ENCODE measurements at places on chromosomes 2 and 18. TPM values are rescaled to one million over a fixed set of nuclear protein-coding genes. Genes with fewer than 3 reads are reported as not detected.

The EPC2 gene
- total RNA-seq = 23.9 TPM

The TRIB2 gene
- 5.0 TPM for total RNA-seq

The LBX2 gene
- total RNA-seq = 0.18 TPM

The NT5C1B gene
- not detected for total RNA-seq

The POTEC gene
- not detected for total RNA-seq

The RUFY4 gene
- 1.6 TPM for total RNA-seq

The CFAP221 gene
- not detected for total RNA-seq

DNA sequence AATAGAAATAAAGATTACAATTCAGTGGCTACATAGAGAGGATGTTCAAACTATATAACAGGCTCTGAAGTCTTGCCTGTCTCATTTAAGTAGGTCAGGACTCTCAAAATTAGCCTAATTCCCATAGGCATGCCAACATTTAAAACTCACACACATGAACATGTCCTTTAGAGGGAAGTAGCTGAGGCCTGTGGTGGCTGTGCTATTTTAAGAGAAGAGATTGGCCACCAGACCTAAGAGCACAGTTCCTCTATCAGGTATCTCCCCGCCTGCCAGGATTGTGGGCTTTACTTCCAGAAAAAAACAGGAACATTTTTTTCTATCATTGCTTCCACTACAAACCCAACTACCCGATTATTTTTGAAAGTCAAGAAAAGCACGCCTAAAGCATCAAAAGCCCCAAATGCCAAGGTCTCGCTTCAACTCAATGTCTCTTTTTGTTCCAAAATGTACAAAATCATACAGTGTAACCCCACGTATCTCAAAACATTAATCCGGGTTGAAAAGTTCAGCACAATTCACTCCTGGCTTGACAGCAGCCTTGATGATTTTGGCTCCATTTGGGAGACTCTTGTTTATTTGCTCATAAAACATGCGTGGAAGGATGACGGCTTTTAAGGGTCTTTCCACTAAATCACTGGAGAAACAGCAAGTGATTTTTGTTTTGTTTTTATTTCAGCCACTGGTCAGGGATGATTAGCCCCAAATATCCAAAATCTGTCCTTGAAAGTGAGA, 15.3 kb downstream of the FHL2 start:
- no peak for DNase-seq

DNA sequence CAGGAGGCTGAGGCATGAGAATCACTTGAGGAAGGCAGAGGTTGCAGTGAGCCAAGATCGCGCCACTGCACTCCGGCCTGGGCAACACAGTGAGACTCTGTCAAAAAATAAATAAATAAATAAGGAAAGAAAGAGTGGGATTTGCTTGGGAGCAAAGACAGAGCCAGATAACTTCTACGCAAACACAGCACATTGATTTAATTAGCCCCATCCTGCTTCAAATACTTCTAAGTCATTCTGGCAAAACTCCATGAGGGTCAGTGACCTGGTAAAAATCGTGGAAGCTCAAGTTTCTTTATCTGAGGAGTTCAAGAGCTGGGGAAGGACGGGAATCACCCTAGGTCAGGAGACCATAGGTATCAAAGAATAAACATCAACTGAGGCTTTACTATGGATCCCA, 70.6 kb upstream of the TCF7L1 start:
- DNase-seq = no peak

- DNase-seq = peak; percentile 75
These were observed 1.7 kb downstream of the CXCR4 start for GRCh38 chr2:136116151-136116812.

DNA sequence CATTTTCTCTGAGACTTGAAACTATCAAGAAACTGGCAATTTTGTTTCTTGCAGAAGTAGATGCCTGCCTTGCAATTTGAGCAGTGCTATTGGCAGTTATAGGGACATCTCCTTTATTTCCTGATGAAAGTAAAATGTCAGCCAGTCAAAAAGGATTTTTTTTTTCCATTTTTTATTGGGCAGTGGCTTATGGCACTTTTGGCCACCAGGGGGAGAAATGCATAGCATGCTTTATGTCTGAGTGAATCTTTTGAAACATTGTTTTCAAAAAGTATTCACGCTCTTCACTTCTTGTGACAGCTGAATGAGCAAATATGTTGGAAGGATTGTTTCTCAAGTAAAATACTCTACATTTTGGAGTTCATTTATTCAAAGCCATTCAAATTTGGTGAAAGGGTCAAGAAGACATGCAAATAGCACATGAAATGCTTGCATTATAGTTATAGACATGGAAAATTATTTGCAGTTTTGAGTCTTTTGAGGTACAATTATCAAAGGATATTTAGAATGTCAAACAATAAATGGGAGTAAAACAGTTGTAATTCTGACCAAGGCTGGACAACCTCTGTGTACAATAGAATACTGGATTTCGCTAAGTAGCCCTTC, 491.0 kb downstream of the CDH2 start:
- no peak for DNase-seq

DNA sequence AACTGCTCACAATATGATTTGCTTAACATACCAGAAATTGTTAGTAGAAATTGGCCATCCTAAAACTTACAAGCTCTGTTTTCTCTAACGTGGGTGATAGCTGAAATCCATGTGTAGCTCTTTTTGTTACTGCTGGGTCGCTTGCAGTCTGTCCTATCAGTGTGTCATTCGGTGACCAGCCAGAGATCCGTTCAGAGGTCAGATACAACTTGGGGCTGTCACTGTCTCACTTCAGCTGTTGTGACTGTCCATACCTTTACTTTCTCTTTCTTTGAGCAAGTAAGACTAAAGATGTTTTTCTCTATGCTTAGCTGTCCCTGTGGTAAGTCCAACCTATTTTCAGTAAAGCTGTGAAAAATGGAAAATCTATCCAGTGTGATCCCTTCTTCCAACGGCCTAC, 282.9 kb upstream of the KCNH7 start:
- DNase-seq = no peak

DNA sequence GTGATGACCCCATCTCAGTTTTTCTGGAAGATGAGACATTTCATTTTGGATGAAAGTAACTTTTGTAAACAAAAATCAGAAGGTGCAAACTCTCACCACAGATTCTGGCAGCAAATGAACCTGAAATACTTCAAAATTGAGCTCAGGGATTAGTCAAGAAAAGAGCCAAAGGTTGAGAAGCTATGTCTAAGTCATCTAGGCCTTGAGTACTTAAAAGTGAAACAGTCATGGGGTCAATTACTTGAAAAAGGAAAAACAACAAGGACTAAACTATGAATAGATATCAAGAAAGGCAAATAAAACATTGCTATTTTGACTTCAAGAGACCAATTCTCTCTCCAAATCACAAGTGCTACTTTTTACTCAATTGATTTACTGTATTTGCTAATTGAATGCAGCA, 285.1 kb downstream of the RBM43 start:
- DNase-seq = no peak

DNA sequence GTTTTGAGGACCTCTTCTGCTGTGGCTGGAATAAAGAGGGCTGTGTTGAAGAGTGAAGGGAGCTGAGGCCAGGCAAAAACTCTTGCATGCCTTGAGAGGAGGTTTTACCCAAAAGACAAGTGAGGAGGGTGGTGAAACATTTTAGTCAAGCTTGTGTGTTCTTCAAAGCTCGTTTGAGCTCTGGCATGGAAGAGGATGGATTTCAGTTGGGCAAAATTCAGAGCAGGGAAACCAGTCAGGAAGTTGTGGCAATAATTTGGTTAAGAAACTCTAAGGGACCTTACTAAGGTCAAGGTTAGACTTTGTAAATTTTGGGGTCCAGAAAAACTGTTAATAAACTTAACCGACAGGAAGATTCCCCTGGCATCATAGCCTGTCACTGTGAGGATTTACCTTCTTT, 34.7 kb downstream of the SPTBN1 start:
- no peak for DNase-seq

- DNase-seq = no peak
These were observed 6.8 kb downstream of the DNPEP start for GRCh38 chr2:219380926-219381325.

GRCh38 chr2:151947813-151948165, 119.6 kb upstream of the ARL5A start:
- no peak for DNase-seq

DNA sequence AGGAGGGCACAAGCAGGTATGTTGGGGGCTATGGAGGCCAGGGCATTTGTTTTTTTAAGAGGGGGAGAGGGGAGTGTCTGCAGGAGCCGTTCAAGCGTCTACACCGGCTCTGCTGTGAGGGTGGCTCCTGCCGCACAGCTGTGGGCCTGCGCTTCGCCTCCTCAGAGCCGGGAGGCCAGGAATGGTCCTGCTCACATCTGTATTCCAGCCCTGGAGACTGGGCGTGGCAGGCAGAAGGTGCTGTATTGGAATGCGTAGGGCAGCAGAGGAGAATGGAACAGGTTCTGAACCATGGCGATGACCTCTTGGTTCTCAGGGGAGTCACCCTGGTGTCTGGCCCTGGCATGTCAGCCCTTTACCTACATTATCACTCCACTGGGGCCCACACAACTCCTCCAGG, 26.8 kb upstream of the INHBB start:
- DNase-seq = no peak

DNA sequence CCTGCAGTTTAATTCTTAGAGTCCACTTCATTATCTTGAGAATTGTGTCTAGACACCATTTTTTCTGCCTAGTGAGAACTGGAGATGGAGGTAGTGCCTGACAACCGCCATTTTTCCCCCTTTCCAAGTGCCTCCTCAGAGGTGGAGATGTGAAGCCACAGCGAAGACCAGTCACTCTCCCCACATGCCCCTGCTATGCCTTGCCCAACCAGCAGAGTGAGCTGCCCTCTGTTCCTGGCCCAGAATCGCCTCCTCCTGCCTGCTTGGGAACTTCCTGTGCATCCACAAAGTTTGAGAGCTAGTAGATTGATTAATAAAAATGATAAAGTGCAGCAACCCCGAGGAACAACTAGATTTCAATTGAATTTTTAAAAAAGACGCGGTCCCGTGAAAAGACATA, 123.3 kb downstream of the CLIP4 start:
- DNase-seq = no peak

DNA sequence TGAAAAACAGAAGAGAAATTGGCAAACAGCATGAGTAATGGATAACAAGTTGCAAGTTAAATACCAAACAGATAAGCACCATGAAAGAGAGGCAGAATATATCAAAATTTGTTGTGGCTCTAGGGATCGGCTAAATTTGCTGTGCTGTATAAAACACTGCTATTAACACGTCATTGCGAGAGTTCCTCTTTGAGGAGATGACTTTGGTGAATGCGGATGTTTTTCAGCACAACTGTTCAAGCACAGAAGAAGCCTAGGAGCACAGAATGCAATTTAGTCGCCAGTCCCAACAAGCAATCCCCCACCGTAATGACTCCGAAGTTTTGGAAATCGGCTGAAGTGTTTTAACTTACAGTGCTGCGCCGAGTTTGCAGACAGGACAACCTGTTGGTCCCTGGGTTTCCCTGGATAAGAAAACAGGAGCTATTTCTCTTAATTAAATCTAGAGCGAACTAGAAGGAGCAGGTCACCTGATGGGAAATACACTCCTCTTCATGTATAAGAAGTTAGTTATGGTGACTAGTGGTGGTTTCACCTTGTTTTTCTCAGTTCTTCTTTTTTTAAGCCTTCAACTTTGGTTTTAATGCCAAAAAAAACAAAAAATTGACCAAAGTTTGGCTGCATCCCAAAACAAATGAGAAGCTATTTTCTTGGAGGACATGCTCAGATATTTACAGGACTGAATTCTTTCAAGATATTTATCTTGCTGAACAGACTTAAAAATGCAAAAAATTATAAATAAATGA, 454.1 kb upstream of the SALL3 start:
- no peak for DNase-seq

GRCh38 chr2:100137866-100138570, 4.4 kb downstream of the AFF3 start:
- DNase-seq = peak; percentile 38

DNA sequence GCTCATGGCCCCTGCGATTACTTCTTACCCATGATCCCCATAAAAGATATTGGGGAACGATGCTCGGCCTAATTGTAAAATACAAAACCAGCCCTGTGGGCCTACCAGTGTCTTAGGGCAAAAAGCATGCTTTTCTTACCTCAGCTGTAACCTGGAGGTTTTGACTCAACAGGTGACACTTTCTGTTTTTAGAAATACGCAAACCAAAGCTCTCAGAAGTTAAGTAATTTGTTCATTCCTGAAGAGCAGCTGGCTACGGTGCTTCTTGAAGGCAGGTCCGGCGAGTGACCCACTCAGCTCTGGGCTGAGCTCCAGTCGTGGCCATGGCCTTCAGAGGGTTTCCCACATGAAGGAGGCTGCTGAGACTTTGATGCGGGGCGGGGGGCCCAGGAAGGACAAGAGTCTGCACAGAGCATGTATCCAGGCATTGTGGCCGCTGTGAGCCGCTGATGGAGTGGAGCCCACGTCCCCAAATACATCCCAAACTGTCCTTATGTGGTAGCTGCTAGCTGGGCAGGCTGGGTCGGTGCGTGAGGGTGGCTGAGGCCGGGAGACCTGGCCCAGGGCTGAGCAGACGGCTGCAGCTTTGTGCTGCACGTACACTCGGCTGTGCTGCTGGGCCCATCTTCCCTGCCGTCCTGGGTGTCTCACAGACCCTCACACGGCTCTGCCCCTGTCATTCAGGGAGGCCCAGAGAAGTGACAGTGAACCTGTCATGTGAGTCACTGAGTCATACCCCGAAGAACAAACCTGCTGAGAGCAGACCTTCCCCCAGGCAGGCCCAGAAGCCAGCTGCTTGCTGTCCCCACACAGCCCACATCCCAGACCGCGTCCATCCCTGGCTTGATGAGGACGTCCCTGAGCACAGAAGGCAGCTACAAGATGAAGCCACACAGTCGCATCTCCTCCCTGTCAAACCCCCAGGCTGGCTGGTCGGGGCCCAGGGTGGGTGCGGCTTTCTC, 34.1 kb downstream of the ITGB1BP1 start:
- no peak for DNase-seq

DNA sequence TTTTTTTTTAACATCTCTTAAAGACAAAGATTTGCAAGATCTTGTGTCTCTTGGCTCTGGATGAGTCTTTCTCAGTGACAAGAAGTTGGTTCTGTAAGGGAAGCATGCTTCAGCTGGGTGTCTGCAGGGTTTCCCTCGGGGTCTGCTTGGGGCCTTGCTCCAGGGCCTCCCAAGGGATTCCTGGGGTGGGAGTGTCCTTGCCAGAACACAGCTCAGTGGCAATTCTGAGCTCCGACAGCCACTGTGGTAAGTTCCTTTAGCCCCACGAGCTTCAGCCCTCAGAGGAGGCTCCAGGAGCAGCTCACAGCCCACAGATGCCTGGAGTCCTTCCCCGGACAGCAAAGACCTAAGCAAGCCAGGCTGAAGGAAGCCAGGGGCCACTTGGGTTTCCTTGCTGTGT, 52.4 kb downstream of the EMX1 start:
- DNase-seq = no peak
